ENCODE measurements at places on chromosomes 1 and 21. TPM values are rescaled to one million over a fixed set of nuclear protein-coding genes. Genes with fewer than 3 reads are reported as not detected.

Gene B3GALT5
- 3.1 TPM for total RNA-seq

Gene VSIG8
- not detected for total RNA-seq

Gene PEA15
- total RNA-seq, result 135 TPM

Gene SLAMF7
- 0.11 TPM for total RNA-seq

Gene CDC7
- 16.5 TPM for total RNA-seq

Gene CRYAA
- total RNA-seq, result not detected

Gene BRINP3
- 24.4 TPM for total RNA-seq

Gene ATF6
- 41.1 TPM for total RNA-seq

Gene TRPM2
- total RNA-seq, result 11.1 TPM

Gene PTGFR
- 28.9 TPM for total RNA-seq

Gene BARHL2
- 0.44 TPM for total RNA-seq

Gene S100A9
- total RNA-seq, result 829 TPM

Gene SPATA21
- 0.17 TPM for total RNA-seq

Gene PTGER3
- total RNA-seq, result 7.0 TPM

Gene CD247
- total RNA-seq, result 1.3 TPM

Gene FTCD
- total RNA-seq, result 1.4 TPM

Gene THEMIS2
- 14.6 TPM for total RNA-seq

Gene ADORA1
- 11.7 TPM for total RNA-seq

Gene DIO1
- 0.11 TPM for total RNA-seq

Gene CELSR2
- 32.6 TPM for total RNA-seq

Gene FCRL4
- total RNA-seq, result not detected

Gene CGN
- total RNA-seq, result 2.4 TPM

Gene CNR2
- 0.06 TPM for total RNA-seq

Gene SPAG17
- total RNA-seq, result 35.5 TPM

Gene MAP10
- total RNA-seq, result 4.9 TPM

Gene LHX8
- not detected for total RNA-seq

Gene TSHB
- not detected for total RNA-seq

Gene TENT5C
- total RNA-seq, result 15.3 TPM

Gene FCN3
- total RNA-seq, result 0.44 TPM

Gene SLC45A1
- total RNA-seq, result 10.4 TPM

Gene MPZL1
- total RNA-seq, result 308 TPM

Gene CFHR1
- 0.89 TPM for total RNA-seq
